D341Med (cell line): ENCODE measurements at places on chromosomes 6 and 20.
A peak's percentile ranks its signal among the peaks of the same experiment; 100 is the strongest.

- no peak for DNase-seq
These were observed 1.2 kb downstream of the ARFGAP1 start for GRCh38 chr20:63273635-63274380.

GRCh38 chr20:38633577-38634093 is 32.0 kb downstream of the ARHGAP40 start:
- DNase-seq, result peak; percentile 88

- DNase-seq, result no peak
These were observed 55.3 kb upstream of the UFL1 start for GRCh38 chr6:96466147-96466863.

GRCh38 chr6:4272996-4273395 is 137.6 kb upstream of the ECI2 start:
- DNase-seq, result no peak

GRCh38 chr6:150729188-150729748 is 129.6 kb downstream of the PLEKHG1 start:
- DNase-seq, result no peak

DNA sequence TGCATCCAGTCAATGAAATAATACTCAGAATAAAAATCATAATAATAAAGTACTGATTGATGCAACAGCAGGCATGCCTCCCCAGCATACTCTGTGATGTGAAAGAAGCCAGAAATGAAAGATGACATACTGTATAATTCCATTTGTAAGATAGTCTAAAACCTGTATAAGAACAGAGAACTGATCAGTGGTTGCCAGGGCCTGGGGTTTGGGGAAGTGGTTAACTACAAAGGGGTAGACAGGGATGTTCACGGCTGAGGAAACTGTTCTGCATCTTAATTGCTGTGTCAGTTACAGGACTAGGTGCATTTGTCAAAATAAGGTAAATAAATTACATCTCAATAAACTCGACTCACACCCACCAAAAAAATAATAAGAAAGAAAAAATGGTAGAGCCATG is 81.3 kb upstream of the BMP2 start:
- no peak for DNase-seq

GRCh38 chr20:43938932-43939761 is 24.5 kb downstream of the TOX2 start:
- no peak for DNase-seq

DNA sequence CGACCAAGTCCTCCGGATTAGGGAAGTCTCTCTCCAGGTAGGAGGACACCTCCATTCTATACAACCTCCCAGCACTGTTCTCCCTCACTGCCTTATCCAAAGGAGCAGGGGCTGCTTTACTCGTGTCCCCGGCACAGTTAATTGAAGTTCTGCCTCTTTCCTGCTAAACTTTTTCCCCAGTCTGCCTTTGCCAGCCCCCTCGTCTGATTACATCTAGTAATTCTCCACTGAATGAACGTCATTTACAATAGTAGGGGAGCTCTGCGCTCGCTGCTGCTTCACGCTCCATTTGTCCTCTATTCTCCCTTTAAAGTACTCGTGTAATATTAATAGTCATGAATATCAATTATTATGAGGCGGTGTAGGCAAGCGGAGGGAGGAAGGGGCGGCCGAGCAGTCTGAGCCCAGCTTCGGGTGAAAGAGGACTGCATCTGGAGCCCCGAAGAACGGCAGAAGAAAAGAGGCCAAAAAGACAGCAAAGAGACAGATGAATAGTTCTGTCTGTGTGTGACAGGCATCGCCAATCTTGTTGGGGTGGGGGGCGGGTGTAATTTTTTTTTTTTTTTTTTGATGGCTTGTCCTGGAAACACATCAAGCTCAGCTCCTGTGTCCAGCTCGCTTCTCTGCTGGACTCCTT is 2.9 kb downstream of the TFAP2B start:
- DNase-seq, result no peak

DNA sequence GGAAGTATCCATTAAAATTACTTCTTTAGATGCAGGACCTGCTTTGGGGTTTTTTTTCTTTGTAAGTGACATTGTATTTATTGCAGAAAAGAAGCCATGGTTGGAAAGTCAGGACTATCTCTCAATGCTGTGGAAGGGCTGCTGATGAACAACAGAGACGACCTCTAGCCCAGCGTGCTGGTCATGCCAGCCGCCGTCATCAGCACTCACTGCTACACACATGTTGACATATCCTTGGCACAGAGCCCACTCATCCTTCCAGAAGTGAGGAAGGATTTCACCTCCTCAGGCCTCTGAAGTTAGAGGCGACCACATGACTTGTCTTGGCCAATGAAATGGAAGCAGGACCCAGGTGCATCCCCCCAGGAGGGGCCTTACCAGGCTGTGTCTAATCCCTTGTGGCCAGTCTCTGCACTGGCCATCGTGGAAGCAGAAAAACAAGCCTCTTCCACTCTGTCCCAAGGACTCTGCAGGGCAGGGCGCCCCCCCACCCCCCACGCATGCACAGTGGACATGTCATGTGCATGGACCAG is 343.5 kb downstream of the TAF4 start:
- no peak for DNase-seq

GRCh38 chr6:98871057-98871456 is 36.7 kb downstream of the POU3F2 start:
- no peak for DNase-seq

GRCh38 chr6:33343953-33344611 is 26.5 kb upstream of the ZBTB22 start:
- no peak for DNase-seq

DNA sequence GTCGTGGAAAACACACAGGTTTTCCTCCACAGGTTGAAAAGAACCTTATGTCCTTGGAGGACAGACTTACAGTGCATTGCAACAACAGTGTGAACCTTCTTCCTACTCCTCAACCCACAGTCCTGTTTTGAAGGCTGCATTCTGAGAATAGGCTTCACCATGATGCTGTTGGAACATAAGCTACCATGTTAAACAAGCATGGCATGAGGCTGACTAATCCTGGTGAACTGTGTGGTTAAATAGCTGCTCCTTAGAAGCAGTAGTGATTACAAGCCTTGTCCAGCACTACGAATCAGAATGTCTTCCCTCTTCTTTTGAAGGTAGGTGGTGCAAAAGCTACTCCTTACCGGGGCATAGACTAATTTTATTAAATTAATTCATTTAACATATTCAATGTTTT is 368.5 kb upstream of the EPHA7 start:
- no peak for DNase-seq

- no peak for DNase-seq
These were observed 24.7 kb upstream of the HINT3 start for GRCh38 chr6:125931733-125932450.

DNA sequence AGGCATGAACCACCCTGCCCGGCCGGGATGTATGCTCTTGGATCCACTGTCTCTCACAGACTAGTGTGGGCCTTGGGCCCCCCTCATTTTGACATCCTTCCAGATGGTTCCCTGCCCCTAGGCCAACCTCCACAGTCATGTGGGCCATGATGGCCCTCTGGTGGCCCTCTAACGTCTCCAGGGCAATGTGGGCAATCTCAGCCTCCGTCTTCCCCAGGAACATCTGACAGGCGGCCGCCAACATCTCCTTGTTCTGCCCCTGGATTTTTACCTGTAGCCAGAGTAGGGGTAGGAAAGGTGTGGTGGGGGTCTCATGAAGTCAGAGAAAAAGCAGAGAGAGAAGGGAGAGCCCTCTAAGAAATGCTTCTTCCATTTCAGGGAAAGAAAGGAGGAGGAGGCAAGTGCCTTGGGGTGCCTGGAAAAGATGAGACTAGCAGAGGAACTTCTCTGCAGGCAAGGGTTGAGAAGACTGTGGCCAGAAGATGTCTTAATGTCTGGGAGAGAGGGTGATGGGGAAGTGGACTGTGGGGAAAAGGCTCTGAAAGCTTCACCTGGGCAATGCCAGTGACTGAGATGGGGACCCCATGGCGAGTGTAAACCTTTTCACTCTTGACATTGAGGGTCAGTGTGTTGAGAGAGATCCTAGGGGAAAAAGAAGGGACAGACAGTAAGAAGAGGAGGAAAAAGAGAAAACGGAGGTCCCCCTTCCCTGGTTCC is 1.3 kb downstream of the FLOT1 start:
- DNase-seq, result no peak
